Dermis microvascular lymphatic vessel endothelial cell (primary cell): ENCODE measurements at places on chromosomes 1 and 21.

DNA sequence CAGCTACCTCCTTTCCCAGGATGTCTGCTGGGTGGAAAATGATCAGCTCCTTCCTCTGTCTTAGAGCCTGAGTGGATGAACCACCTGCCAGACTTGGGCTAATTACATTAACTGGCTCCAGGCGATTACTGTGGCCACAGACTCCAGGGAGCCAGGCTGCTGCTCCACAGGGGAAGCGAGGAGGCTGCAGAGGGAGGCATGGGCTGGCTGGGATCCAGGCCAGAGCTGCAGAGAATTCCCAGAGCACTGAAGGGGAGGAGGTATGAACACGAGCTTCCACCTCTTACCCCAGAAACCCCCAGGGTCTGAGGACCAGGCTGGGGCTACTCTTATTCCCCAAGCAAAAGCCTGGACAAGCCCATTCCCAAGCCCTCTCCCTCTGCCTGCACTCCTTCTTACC lies 136.0 kb upstream of the KLHDC7A start:
- no peak for DNase-seq

DNA sequence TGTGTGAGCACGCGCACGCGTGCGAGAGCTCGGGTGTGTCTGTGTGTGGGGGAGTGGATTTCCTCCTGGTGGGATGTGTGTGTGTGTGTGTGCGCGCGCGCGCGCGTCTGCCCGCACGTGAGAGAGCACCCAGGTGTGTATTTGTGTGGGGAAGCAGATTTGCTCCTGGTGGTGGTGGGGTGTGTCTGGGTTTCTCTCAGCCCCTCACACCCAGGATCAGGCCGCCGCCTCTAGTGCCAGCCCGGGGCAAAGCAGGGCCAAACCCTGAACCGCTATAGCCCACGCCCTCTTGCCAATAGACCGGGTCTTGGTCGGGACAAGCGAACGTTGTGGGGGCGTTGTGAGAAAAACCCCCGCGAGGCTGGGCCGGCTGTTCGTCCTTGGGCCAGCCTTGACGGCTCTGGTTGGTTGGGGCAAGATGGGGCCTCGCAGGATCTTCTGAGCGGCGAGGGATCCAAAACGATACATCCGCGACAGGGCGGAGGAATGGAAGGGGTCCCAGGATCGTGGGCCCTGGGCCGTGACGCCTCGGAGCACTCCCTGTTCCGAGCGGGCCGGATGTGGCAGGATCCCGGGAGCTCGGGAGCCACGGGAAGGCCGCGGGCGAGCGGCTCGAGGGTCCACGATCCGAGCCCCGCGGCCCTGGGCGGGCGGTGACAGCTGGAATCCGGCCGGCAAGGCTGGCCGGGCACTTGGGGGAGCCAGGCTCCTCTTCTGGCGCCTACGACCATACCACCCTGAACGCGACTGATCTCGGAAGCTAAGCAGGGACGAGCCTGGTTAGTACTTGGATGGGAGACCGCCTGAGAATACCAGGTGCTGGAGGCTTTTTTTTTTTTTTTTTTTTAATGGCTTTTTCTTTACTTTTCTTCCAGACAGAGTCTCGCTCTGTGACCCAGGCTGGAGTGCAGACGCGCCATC lies 68.2 kb downstream of the RNF187 start:
- DNase-seq: no peak

DNA sequence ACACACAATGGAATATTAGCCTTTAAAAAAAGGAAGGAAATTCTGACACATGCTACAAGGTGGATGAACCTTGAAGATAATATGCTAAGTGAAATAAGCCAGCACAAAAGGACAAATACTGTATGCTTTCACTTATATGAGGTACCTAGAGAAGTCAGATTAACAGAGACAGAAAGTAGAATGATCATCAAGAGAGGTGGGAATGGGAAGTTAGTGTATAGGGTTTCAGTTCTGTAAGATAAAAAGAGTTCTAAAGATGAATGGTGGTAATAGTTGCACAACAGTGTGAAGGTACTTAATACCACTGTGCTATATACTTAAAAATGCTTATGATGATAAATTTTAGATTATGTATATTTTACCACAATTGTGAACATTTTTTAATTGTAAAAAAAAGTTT lies 7.2 kb downstream of the RPAP2 start:
- DNase-seq: no peak

- DNase-seq: no peak
Measured at GRCh38 chr1:84693785-84694184, 3.5 kb upstream of the SSX2IP start.
